A549 (cell line): ENCODE measurements at places on chromosomes 5 and 9. TPM values are rescaled to one million over a fixed set of nuclear protein-coding genes. Genes with fewer than 3 reads are reported as not detected.
A peak's percentile ranks its signal among the peaks of the same experiment; 100 is the strongest.

Gene SLC25A25
- 6.5 to 7.0 TPM (median 7.0 TPM) in 3 replicates for polyA plus RNA-seq

Gene SLC31A1
- polyA plus RNA-seq, result 21.6 to 24.2 TPM (median 22.7 TPM) in 3 replicates

Gene FCHO2
- 9.1 to 9.8 TPM (median 9.6 TPM) in 3 replicates for polyA plus RNA-seq

Gene IFNK
- polyA plus RNA-seq, result not detected in 3 replicates

GRCh38 chr5:177605078-177605477 lies 5.1 kb downstream of the B4GALT7 start:
- no peak for DNase-seq

GRCh38 chr5:78621291-78621738 lies 27.3 kb downstream of the LHFPL2 start:
- DNase-seq, result no peak

DNA sequence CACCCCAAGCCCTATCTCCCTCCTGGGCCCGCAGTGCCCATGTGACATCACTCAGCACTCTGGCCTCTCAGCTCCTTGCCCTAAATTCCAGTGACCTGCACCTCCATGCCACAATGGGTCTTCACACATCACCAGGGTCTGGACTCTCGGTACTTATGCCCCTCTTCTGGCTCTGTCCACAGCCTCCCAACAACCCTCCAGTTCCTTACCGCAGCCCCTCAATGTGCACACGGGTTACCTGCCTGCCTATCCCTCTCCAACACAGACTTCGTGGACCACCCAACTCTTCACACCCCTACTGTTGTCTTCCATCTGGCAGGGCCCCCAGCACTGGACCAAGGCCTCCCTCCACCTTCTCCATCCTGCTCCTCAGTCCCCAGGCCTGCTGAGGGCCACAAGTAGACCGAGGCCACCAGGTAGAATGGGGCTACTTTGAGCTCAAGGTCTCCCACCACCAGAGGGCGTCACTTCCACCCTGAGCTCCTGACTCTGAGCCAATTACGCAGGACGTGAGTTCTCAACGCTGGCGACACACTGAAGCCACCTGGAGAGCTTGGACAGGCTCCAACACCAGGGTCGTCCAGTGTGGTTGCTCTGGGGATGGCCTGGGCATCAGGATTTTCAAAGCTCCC lies 172.1 kb downstream of the GABBR2 start:
- DNase-seq, result no peak

DNA sequence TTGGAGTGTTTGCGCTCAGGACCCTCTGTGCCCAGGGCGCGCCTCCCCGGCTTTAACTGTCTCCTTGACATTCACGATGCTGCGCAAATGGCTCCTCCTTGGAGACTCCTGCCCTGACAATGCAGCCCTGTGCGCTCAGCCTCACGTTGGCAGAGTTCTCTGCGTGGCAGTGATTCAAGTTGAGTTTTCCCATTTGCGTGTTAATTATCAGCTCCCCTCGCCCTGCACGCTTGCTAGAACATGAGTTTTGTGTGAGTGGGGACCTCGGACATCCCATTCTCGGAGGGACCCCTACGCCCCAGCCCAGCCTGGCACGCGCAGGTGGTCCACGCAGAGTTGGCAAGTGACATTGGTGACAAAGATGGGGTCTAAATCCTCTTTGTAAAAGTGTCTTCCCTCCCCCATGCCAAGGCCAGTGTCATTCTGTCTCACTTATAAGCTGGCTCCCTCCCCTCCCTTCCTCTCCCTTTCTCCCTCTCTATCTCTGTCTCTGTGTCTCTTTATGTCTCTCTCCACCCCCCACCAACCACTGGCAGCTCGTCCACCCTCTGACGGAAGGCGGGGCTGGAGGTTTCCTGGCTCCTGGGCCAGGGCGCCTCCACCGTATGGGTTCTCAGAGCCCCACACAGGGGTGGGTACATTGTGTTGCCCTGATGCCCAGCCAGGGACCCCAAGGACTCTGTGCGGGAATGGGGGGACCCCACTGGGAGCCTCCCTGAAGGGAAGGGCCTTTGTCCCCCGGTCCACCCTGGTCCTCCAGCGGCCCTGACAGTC lies 169.3 kb downstream of the OLFM1 start:
- DNase-seq, result no peak

DNA sequence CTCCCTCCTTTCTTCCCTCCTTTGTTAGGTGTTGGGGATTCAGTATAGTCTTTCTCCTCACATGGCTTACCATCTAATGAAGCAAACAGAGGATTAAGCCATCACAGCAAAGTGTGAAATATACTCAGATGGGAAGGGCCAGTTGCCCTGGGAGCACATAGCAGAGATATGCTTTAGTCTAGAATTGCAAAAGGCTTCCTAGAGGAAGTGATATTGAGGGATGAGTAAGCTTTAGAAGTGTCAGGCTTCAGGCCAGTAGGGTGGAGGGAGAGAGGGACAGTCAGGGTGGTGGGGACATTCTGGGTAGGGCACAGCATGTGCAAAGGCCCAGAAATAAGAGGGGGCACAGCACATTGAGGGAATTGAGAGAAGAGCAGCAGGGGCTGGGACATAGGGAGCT lies 46.2 kb upstream of the GLRA1 start:
- no peak for DNase-seq

DNA sequence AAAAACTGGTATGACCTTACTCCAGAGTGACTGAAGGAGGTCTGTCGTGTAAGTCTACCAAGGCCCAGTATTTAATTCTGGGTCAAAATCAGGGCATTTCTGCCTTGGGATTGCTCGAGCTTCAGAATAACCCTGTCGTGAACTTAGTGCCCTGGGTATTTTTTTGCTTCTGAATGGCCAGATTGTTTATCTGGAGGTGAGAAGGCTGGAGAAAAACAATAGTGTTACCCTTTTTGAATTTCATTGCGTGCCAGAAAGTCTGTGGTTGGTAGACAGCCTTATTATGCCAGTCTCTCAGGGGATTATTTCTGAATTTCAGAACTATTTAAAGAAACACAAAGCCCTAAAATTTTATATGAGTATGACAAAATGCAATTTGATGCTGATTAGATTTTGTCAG lies 323.4 kb downstream of the CSNK1G3 start:
- no peak for DNase-seq

DNA sequence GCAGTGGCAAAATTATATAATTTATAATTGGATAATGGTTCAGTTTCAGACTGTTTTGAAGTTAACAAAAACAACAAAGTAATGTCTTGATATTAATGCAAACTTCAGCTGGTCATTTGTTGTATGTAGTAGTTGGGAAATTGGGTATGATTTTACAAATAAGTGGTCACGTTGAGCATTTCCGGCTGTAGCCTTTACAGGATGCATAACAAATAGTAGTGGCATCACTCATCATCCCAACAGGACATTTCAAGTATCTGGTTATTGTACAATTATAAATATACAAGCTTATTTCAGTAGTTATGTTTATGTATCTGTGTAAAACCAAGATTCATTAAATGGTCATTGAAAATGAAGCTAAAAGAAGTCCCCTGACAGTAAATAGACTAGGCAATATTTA lies 72.9 kb downstream of the SMIM15 start:
- no peak for DNase-seq

GRCh38 chr5:42131081-42131480 lies 206.0 kb downstream of the FBXO4 start:
- DNase-seq, result no peak

DNA sequence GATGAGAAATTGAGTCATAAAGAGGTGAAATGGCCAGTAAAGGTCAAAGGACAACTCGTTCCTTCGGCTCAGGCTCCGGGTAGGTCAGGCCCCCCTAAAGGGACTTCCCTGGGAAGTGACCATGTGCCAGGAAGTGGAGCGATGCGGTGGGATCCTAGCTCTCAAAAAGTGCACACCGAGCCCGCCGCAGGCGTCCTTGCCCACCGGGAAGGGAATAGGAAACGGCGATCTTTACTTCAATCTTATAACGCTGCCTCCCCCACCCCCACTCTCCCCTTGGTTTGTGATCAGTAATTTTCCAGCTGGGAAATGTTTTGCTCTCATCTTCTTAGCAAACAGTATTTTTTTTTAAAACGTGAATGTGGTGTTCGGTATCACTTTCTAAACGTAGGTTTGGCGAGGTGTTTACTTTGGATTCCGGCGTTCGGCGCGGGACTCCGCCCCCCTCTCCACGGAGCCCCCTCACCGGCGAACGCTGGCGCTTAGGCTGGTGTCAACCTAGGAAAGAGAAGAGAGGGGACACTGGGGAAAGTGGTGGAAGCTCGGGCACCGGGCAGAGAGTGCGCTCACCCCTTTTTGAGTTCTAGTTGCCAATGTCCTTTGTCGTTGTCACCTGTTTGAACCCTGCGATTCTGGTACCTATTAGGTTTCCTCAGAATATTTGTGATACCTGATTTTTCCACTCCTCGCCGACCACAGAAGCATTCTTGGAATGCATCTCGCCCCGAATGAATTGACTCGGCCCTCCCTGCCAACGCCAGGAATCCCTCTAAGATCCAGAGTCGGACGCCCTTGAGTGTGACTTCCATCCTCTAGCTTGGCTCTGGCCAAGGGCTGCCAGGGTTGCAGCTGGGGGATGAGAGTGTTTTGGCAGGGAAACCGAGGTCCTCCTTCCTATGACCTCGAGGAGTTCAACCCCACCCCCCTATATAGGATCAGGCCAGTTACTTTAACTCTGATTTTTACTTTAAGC lies 1.8 kb upstream of the KLF4 start:
- DNase-seq, result no peak

DNA sequence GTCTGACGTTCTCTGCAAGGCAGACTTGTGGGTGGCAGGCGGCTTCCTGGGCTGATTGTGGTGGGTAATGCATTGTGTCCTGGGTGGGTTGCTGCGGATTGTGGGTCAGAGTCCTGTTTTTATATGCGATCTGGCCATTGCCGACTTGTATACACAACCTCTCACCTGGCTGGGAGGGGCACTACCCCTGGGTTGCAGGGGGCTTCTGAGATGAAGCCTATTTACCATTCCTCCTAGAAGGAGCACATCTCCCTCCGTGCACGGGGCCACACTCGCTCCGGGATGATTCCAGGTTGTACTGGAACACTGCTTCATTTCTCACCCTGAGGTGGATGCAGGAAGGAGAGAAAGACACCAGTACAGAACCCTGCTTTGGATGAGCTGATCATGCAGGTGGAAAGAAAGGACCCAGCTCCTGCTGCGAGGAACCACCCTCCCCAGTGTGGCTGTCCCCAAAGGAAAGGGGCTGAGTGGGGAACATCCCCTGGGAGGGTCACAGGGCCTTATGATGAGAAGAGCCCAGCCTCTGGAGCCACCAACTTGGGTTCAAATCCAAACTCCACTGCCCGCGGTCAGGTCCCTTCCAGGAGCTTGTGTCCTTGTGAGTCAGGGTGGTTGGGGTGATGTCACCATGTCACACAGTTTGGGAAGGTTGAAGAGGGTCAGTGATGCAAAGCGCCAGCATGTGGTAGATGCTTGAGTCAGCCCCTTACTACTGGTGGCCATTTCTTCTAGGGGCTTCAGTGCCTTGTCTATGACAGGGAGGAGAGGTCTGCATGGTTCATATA lies 151.8 kb upstream of the COL5A1 start:
- no peak for DNase-seq

- DNase-seq, result no peak
Measured at GRCh38 chr9:125240649-125240999, 519 bp downstream of the HSPA5 start.

DNA sequence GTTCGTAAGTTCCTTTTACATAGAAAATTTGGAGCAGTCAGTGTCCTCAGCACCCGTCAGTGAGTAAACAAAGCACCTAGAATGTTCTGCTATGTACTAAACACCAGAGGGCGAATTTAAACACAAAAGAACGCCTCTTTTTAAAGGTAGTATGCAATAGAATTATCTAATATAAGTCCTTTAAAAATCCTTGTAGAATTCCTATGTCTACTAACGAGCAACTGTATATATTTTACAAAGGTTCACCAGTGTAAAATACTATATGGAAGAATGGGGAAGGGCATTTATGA lies 499 bp upstream of the TMEM232 start:
- no peak for DNase-seq

DNA sequence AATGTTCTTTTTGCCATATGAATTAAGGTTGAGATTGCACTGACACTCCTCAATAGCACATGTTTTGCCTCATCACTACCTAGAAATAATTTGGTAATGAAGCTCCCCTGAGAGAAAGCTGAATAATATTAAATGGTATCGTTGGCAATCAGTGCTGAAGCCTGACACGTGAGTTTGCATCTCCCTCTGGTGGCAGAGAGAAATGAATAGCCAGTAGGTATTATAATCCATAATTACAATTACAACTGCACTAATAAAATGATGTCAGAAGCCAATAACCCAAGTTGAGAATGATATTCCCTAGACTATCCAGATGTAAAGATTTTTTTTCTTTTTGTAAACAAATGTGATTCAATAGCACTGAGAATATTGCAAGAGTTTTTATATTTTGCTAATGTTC lies 700.3 kb downstream of the PTPRD start:
- no peak for DNase-seq

- no peak for DNase-seq
Measured at GRCh38 chr5:146699664-146700418, 178.7 kb downstream of the PPP2R2B start.

- DNase-seq, result no peak
Measured at GRCh38 chr5:140140435-140140834, 14.7 kb downstream of the IGIP start.

DNA sequence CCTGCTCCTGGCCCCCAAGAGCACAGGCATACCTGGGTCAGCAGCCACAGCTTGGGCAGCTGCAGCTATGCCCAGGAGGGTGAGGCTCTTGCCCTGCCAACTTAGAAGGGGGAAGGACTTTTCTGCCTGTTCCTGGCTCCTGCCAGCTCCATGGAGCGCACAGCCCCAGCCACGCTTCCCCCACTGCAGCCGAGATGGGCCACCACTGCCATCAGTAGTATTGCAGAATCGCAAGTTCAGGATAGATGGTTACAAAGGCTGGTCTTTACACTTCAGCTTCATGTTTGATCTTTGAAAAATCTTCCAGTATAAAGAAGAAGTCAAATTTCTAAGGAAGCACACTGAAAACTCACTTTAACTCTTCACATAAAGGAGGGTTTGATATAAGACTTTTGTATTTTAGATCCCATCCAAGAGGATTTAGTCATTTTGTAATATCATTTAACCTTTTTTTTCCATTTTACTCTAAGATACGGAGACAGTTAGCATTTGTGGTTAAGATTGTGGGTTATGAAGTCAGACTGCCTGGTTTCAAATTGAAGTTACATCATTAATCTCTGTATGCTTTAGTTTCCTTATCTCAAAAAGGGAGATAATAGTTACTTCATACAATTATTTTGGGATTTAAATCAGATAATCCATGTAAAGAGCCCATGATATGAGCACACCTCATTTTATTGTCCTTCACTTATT lies 81.8 kb downstream of the NLN start:
- no peak for DNase-seq

- DNase-seq, result no peak
Measured at GRCh38 chr5:15383469-15383868, 116.5 kb upstream of the FBXL7 start.

GRCh38 chr5:20353499-20353898 lies 365.5 kb upstream of the CDH18 start:
- DNase-seq, result no peak

- DNase-seq, result peak; percentile 11
Measured at GRCh38 chr5:21774801-21775200, 1078.3 kb downstream of the CDH12 start.

DNA sequence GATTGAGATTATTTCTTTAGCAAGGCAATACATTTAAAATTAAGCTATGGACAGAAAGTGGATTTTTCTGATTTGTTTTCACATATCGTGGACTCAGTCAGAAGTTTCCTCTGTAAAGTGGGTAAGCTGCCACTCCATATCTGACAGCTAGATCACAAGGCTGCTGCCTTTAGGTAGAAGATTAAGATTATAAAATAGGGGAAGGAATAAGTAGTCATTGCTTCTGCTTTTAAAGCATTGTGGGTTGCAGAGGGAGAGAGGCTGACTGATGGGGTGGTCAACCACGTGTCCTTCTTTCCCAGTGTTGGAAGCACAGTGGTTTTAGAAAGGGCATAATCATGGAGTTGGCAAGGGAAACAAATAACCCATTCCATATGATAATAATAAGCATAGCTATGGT lies 74.3 kb upstream of the MOCS2 start:
- no peak for DNase-seq

- no peak for DNase-seq
Measured at GRCh38 chr5:119420169-119420568, 32.1 kb upstream of the HSD17B4 start.
